ENCODE measurements at places on chromosomes 1 and 21.

DNA sequence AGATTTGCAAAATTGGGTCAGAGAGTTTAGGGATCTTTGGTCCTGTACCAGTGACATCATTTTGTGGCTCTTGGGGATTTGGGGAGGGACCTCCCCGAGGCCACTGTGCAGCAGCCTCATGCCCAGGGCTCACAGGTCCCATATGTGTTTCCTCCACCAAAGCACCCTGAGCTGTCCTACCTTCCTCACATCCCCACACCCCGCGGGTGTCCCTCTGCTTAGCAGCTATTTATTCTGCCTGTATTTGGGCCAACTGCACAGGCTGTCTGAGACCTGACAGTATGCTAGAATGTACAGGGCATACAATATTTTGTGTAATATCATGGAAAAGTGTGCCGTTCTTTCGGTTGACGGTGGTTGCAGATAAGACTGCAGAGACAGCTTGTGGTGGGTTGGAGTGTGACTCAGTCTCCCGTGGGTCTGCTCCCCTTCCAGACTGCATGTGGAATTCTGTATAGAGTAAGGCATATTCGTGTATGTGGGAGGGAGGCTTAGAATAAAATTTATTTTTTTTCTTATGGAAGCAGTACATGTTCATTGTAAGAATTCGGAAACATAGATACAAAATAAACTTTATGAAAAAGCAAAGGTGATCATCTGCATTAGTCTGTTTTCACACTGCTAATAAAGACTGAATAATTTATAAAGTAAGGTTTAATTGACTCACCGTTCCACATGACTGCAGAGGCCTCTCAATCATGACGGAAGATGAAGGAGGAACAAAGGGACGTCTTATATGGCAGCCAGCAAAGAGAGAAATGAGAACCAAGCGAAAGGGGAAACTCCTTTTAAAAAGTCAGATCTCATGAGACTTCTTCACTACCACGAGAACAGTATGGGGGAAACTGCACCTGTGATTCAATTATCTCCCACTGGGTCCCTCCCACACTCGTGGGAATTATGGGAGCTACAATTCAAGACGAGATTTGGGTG lies 84.4 kb downstream of the ADARB1 start:
- no peak for DNase-seq

DNA sequence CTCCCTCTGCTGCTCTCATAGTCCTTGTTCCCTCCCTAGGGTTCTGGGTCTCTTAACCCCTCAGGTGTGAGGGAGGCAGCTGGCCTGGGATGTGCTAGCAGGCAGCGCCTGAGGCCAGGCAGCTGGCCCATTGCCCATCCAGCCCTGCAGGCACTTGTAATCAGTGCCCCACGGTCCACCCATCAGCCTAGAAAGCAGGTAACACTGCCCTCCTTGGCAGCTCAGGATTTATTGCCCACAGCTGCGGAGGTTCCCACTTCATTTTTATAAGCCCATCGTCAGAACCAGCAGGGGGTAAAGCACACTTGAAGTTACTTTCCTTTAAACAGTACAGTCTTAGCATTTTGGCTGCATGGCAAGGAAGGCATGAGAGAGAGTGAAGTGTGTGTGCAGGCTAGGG lies 70.6 kb downstream of the TMEM53 start:
- DNase-seq: peak; percentile 97

GRCh38 chr1:192907545-192908243 lies 98.9 kb downstream of the RGS2 start:
- no peak for DNase-seq

DNA sequence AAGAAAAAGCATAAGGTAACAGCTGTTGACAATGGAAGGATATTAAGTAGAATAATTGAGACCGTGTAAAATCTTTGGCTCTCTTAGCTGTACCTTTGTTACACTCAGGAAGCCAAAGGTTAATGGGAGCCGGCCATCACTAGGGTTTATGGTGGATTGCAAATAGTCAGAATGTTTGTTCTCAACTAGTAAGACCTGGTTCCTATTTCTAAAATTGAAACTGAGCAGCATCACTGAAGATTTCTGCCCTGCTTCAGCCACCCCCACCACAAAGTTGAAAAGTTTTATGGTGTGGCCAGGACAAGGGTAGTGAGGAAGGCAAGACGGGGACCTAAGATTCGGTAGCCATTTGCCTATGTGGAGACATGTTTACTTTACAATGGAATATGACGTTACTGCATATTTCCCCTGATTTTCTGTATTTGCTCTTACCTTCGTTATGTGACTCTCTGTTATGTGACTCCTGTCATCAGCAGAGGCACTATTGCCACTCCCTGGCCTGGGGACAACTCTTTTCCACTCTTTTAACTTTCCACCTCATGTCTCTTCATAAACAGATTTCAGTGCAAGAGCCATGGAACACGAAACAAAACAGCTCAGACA lies 41.4 kb upstream of the KIF1B start:
- no peak for DNase-seq

DNA sequence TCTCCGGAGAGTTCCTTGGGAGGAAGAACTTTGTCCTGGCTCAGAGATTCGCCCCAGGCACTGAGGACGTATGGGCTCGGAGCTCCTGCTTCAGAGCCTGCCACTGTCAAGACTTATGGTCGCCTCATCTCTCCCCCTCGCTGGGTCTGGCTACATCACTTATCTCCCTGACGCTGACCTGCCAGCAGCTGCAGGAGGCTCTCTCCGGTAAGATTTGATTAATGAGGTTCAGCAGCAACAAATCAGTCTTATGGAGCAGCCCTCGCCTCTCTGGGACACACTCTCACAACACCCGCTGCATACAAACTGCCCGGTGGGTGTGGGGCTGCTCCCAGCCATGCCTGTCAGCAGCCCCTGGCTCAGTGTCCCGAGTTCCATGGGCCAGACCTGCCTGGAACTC lies 297.8 kb downstream of the RRAGC start:
- no peak for DNase-seq

- no peak for DNase-seq
Measured at GRCh38 chr1:31934706-31935629, 3.2 kb downstream of the PTP4A2 start.

DNA sequence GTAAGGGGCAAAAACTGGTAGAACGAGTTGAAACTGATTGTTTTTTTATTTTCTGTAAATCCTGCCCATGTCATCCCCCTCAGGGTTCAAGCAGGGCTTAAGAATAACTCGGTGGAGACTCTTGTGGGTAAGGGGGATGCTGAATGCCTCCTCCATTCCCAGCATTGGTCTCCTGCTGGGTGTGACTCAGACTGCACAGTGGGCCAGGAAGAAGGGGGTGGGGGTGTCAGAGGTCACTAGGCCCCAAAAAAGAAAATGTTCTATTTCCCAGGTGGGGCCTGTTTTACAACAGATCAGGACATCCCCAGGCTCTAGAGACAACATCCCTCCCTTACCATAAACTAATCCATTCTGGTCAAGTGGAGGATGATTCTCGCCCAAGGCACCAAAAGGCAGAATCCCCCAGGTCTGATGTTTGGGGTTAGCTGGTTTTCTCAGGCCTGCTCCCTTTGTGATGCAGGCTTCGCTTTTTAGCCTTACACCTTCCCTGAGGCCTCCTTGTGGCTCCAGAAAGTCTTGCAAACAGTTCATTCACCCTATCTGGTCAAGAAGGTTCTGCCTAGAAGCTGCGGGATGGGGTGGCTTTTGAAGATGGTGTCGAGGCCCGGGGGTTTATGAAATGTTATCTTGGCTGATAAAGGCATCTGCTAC lies 10.7 kb upstream of the GRHL3 start:
- no peak for DNase-seq

- no peak for DNase-seq
Measured at GRCh38 chr1:66266756-66267155, 267.2 kb upstream of the SGIP1 start.

DNA sequence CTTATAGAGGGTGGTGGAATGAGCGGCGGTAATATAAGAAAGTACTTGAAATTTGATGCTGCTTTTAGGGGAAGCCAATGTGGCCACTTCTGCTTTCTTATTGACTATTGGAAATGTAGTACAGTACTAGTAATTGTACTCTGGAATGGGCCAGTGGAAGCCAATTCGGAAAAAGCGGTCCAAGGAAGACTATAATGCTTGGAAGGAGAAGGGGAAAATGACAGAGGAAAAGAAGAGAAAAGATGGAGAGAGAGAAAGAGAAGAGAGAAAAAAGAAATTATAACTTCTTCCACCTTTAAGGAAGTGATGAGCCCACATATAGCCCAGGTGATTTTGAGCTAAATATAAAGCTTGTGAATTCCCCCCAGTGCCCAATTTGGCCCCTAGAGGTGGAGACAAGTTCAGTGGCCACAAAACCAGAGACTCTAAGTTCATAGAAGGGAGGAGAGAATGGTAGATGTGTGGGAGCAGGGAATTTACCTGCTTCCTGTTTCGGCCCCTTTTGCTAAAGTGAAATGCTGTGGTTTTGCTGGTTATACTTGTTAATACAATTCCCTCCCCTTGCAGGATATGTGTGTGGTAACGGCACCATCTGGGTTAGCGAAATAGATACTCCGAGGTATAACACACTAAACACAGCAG lies 35.7 kb upstream of the DUSP10 start:
- DNase-seq: no peak

DNA sequence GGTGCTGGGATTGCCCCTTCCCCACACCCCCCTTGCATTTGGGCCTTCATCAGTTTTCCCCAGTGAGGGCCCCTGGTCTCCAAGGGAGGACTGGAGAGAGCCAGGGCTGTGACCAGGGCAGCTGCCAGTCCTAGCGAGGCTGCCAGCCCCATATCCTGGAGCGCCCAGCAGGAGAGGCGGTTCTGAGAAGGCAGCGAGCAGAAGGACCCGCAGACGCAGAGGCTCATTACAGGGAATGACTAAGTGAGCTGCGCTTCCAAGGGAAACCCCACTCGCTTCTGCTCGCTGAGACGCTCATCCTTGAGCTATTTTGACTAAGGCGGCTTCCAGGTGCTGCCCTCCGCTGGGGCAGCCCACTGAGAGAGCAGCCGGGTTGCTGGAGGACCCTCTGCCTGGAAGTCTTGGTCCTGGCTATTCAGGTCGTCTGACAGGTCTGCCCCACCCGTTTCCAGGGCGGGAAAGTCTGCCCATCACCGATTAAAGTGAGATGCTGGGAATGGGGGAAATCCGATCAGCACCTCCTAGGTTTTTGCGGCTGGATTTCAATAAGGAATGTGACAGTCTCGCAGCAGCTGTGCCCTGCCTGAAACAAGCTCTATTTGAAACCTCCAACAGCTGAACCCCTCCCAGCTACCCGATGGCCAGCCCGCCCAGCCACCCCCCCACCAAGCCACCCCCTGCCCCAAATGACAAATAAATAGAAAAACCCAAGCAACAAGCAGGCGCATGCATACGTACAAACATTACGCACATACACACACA lies 2.8 kb downstream of the KCNN3 start:
- DNase-seq: peak; percentile 29

DNA sequence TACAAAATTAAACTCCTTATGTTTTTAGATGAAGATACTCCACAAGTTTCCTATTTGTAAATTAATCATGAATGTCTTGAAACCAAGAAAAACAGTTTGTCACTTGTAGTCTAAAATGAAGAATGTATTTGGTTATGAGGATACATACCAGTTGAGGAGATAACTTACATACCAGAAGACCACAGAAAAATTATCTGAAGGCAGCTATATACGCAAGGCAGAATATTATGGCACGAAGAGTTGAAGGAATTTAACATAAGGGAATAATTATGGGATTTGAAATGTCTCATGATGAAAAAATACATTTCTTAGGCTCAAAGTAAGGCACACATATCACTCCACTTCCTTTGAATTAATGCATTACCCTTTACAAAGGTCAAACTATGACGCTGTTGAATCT lies 73.3 kb downstream of the IFI44 start:
- no peak for DNase-seq

DNA sequence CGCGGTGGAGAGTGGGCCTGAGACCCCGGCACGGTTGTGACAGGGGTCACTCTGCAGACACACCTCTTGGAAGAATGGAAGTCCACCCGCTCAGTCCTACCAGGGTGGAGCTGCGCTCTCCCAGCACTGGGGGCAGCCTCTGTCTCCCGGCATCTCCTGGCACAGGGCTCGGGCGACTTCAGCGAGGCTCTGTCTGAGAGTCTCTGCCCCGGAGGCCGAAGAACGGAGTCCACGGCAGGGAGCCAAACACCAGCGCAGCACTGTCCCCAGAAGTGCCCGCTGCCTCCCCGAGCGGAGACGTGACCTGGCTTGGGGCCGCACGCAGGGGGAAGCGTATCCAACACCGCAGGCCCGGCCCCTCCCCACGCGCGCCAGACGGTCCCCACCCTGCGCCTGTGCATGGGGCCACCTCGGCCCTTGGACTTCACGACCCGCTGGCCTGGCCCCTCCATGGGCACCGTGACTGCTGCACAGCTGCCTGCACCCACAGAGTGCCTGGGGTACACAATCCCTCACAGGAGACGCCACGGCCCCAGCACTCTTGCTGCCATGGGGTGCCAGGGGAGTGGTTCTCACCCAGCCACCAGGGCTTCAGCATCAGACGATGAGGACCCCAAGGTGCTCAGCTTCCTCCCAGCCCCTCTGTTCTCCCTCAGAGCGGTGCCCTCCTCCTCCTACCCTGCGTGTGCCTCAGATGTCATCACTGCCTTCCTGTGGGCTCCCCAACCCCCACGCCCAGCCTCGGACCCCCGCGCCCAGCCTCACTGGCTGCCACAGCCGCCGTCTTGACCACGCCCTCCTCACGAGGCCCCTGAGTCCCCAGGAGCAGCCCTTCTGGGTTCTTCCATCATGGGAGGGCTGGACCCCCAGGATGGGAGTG lies 14.9 kb upstream of the RNF223 start:
- no peak for DNase-seq

DNA sequence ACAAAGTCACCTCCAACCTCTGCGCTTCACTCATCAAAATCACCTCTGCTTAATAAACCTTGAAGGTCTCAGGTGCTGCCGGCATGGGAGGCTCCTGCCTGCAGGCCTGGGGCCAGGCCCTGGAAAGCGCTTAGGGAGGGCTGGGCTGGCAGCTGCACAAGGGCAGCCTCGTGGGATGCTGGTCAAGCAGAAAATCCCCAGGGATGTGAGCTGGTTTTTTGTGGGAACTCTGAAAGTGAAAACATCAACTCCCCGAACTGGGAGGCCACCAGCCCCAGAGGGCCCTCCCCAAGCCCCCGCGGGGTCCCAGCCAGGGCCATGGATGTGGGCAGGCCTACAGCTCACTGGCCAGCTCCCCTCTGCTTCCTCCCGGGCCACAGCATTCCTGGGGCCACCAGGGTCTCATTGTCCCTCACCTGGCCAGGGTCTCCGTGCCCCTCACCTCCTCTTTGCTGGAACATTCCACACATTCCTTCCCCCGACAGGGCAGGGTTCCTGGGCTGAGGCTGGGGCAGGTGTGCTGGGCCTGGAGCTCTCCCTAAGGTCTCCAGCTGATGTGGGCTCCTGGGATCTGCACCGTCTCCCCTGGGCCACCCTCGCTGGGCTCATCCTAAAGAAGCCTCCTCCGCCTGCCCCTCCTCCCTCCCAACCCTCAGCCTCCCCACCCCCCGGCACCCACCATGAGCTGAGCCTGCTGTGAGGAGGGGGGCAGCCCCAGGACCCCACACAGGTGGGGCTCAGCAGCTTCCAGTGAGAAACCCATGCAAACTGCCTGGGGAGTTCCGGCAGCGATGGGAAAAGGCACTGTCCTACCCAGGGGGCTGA lies 36.0 kb upstream of the POFUT2 start:
- no peak for DNase-seq

- no peak for DNase-seq
Measured at GRCh38 chr1:44266400-44267344, 53.4 kb downstream of the DMAP1 start.

GRCh38 chr1:110165761-110166231 lies 15.5 kb downstream of the SLC6A17 start:
- DNase-seq: no peak
